ENCODE measurements at places on chromosomes 2 and 18.

GRCh38 chr2:42839809-42840501 is 47.6 kb upstream of the HAAO start:
- no peak for DNase-seq

DNA sequence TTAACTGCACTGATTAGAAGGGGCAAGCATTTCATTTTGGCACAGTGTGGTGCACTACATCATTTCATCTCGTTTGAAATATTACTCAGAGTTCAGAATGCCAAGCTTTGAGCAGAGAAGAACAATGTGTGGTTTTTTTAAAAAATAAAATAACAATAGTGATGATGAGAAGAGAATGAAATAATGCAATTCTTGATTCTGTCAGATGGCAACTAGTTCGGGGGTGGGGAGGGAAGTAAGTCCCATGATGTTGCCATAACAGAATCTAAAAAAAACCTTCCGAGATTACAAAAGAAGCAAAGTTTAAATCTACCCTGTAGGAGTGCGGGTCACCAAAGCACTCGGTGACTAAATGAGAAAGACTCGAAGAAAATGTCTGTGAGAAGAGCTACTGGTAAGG is 490.4 kb downstream of the NR4A2 start:
- DNase-seq, result no peak

DNA sequence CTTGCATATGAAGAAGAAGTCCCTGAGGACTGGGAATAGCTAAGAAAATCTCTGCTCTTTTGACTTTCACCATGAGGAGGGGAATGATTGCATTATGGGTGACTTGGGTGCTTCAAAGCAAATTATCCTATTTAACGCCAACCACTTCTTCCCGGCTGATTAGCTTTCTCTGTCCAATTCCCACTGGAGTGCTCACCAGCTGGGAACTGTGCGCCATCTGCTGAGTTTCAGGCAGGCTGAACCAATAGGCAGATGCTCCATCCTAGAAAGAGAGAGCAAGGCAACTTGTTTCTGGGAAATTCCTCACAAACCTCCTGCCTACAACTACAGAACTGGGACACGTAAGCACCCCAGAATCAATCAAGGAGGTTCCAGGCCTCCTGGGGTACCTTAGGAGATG is 49.4 kb downstream of the POLE4 start:
- DNase-seq, result no peak

GRCh38 chr2:30915486-30915885 is 108.2 kb upstream of the CAPN13 start:
- peak; percentile 21 for DNase-seq

- no peak for DNase-seq
These were observed 14.1 kb downstream of the ZFP36L2 start for GRCh38 chr2:43212216-43212835.
